ENCODE measurements at places on chromosomes 5 and 9.

DNA sequence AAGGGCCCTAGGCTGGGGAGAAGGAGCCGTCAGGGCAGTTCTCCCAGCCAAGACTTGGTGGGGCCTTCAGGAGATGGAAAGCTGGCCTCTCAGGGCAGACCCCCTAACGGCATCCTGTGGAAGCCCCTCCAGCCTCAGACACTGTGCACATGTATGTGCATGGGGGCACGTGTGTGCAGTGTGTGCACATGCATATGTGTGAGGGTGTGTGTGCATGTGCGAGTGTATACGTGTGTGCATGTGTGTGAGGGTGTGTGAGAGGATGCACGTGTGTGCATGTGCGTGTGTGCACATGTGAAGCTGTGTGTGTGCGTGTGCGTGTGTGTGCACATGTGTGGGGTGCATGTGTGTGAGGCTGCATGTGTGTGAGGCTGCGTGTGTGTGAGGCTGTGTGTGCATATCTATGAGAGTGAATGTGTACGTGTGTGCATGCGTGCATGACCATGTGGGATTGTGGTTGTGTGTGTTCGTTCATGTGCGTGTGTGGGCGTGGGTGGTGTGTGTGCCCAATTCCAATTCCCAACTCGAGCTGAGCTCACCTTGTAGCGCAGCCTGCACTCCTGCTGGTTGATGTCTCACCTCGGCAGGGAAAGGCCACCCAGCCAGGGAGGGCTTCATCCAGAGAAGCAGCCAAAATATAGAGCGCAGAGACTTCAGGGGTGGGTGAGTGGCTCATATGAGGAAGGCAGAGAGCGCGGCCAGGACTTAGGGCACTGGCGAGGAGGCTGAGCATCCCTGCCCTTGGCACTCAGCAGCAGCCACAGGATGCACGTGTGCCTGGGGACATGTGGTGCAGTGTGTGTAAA is 142.7 kb upstream of the PPP1R26 start:
- peak; percentile 35 for DNase-seq

DNA sequence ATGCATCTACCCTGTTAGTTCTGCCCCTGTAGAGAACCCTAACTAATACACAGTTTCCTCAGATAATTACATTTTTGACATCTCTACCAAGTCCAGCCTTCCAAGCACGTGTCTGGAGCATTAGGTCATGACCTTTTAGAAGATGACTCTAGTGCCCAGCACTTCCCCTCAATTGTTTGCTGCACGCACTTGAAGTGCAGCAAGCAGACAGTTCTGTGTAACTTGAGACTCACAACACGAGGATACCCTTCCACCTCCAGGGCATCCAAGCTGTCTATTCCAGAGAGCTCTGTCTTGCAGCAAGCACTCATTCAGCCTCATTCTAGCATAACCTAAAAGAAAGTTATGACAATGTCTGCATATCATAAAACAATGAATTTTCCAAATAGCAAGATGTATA is 1410.5 kb upstream of the CDH18 start:
- DNase-seq, result no peak

DNA sequence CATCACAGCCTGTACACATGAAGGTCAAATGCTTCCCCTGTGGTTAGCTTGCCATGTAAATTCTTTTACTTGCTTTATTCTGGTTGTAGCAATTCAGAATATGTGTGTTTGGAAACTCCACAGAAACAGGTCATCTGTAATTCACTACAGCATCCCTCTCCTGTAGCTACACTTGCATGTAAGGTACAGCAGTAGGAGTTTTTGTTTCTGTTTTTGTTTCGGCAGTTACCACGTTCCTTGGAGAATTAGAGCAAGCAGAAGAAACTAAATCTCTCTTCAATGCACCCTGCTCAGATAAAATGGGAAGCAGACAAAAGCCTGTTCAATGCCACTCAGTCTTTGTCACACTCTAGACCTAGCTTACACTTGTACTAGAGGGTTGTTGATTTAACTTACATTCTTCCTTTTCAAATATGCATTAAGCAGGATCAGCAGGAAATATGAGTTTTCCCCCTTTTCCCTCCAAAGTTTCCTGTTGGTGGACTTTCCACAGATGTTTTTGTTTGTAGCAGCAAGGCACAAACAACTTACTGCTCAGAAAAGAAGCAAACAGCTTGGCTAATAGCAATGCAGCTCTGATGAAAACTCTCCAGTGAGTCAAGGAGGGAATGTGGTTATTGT is 80.9 kb downstream of the YIPF5 start:
- DNase-seq, result no peak

GRCh38 chr5:5278201-5278814 is 138.2 kb downstream of the ADAMTS16 start:
- no peak for DNase-seq

DNA sequence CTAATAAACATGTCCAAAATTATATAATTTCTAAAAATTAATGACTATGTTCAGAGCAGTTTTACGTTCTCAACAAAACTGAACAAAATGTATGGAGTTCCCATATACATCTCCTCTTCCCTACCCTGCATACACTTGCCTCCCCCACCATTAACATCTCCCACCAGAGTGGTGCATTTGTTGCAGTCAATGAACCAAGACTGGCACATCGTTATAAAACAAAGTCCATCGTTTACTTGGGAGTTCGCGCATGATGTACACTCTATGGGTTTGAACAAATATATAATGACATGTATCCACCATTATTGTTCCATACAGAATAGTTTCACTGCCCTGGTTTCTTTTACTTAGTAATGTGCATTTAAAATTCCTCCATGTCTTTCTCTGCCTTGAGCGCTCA is 130.1 kb downstream of the APBA1 start:
- no peak for DNase-seq

DNA sequence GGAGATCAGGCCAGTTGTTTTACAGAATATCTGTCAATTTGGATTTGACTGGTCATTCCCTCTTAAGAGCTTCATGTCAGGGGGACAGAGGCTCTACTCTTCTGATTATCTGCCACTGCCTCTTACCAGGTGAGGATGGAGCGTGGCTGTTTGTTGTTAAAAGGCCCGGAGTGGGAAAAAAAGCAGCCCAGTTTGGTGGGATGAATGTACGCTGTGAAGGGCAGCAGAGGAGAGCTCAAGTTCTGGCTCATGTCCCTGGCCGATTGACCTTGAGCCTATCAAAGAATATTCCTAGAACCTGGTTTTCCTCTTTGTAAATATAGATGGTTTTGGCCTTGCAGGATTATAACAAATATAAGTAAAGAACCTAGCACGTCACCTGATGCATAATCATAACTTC is 16.3 kb upstream of the SHB start:
- no peak for DNase-seq

DNA sequence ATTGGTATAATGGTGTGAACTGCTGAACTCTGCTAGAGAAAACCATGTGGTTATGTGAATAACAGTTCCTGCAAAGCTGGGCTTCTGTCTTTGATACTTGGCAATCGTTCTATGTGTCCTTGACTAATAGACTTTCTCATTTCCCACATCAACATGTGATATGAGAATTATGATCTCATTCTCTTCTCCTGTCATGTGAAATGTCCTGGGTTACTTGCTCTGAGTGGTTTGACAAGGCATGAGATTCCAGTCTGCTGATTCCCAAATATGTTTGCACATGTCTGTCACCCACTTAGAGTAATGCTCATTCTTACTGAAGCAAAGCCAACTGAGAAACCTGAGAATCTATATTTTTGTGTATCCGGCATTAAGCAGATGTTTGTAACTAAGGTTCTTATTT is 141.2 kb downstream of the PARP8 start:
- no peak for DNase-seq

GRCh38 chr5:94355811-94356210 is 262.6 kb downstream of the KIAA0825 start:
- no peak for DNase-seq

GRCh38 chr9:134607971-134608370 is 33.6 kb upstream of the COL5A1 start:
- DNase-seq, result no peak

Measured in Right ventricle myocardium superior (tissue), 1 donor.